ENCODE measurements at places on chromosomes 7 and 10.

- no peak for DNase-seq
These were observed 94.1 kb downstream of the AOAH start for GRCh38 chr7:36630112-36630650.

DNA sequence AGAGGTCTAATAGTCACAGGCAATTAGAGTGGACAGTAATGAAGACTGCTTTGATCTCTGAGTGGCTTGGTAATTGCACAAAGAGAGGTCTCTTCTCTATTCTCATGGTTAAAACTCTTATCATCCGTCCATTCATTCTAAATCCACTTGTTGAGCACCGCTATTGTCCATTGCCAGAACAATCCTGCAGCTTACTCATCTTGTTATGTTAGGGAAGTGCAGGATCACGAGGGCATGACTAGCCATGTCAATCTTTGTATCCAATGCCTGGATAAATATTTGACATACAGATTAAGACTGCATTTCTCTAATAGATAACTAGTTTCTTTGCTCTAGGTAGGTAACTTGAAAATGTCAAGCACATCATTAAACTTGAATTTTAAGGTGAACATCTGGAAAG lies 14.9 kb downstream of the SFTPD start:
- no peak for DNase-seq

- no peak for DNase-seq
These were observed 21.4 kb downstream of the CREB5 start for GRCh38 chr7:28433699-28434219.

GRCh38 chr7:14336256-14336655 lies 346.8 kb upstream of the ETV1 start:
- DNase-seq, result no peak

- no peak for DNase-seq
These were observed 99.2 kb downstream of the ARID5B start for GRCh38 chr10:62000726-62001125.

DNA sequence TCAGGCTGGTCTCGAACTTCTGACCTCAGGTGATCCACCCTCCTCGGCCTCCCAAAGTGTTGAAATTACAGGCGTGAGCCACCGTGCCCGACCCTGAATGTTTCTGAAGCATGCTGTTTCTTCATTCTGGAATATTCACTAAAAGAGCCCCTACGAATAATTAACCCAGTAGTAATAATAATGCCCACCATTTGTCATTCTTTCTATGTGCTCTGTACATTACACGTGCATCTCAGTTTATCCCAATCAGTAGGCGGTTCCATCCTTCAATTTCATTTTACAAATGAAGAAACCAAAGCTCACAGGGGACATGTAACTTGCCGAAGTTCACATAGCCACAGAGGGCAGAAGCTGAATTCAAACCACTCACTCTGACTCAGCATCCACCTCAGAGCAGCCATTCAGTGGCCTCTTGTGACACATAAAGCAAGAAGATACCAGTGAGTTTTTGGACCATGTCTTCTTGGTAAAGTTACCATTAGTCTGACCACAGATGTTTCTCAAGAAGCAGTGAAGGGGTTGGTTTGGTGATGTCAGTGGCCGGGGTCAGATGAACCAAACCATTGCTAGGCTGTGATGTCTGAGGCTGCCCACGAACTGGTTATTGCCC lies 71.9 kb upstream of the DUSP5 start:
- DNase-seq, result no peak

GRCh38 chr10:103449208-103450144 lies 2.7 kb downstream of the CALHM2 start:
- DNase-seq, result no peak

DNA sequence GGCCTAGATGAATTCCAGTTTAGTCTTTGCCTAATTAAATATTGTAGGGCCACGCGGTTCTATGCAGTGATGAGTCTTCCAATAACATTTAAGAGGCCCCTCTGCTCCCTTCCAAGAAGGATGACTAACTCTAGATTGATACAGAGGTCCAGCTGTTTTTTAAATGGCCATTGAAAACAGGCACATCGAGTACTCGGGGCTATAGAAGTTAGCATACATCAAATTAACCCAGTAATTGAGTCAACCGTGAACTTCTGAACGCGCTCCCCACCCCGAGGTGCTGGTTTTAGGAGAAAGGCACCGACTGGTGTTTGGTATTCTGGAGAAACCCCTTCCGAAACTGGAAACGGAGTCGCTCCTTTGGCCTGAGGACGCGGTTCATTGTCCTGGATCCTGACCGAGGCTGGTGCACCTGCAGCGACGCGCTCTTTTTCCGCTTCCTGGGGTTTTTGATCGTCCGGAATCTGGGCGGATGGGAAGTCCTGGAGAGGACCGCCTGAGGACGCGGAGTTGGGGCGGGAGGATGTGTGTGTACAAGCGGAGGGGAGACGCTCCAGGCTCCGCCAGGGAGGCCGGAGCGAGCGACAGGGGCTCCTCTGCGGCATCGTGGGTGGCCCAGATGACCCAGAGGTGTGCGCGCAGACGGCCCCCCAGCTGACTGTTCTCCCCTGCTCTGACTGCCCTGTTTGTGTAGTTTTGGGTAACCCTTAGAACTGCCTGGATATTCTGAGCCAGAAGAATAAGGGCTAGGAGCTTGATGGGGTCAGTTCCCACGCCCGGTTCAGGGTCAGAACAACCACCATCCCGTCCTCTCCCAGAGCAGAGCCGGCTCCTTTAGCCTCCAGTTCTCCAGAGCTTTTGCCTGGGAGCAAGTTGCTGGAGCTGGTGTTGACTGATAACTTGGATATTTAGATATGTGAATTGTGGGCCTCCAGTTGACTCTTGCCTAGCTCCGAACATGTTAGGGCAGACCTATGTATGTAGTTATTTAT lies 711 bp downstream of the FAM221A start:
- peak; percentile 24 for DNase-seq

- DNase-seq, result no peak
These were observed 99.1 kb upstream of the JCAD start for GRCh38 chr10:30158325-30158960.

DNA sequence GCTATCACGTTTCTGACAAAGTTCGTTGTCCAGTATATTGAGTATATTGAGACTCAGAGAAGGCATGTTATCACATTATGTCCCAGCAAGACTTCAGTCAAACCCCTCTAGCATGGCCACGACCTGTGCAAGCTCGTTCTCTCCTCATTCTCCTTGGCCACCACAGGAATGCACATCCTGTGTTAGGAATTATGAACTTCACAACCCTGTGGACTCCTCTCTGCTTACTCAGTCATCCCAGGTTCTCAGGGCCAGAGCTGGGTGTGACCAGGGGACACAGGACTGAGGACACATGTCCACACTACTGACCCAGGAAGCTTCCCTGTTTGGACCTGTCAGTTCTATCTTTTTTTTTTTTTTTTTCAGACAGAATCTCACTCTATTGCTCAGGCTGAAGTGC lies 4.4 kb downstream of the SH2D4B start:
- DNase-seq, result no peak

- DNase-seq, result no peak
These were observed at the start of gene CACNB2 for GRCh38 chr10:18140149-18140956. CACNB2 (plus strand) TSS chr10:18140424.

DNA sequence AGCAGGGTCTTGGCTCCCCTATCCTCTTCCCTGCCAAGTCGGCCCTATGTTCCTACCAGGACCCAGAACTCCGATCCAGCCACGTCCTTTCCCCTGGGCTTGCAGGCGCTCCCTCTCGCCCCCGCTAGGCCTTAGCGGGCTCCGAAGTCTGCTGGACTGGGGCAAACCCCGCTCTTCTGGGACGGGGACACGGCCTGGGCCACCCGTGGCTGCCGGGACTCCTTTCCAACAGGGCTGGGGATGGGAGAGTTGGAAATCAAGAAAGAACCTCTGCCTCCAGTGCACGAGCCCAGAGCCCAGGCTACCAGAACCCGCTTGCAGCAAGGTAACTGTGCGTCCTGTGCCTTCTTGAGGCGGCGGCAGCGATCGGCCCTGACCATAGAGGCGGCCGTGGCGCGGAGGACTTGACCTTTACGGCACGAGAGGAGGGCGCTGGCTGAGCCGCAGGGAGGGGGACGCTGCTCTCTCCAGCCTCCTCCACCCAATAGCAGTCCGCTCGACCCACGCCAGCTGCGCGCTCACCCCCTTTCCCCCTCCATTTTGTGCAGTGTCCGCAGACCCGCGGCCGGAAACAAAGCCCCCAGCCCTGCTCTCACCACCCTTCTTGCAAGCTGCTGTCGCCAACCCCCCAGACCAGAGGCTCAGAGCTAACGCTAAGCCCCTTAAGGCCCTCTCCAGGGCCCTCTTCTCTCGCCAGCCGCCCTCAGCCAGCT lies 7.0 kb upstream of the HOXA11 start:
- no peak for DNase-seq

- DNase-seq, result no peak
These were observed 114.2 kb upstream of the ADAM12 start for GRCh38 chr10:126502441-126502840.

GRCh38 chr7:154794147-154794780 lies 208.7 kb downstream of the PAXIP1 start:
- DNase-seq, result no peak

GRCh38 chr7:30091491-30091912 lies 43.3 kb upstream of the MTURN start:
- DNase-seq, result no peak

- no peak for DNase-seq
These were observed 12.2 kb downstream of the KCNMA1 start for GRCh38 chr10:77625379-77625778.

GRCh38 chr10:15455456-15455855 lies 84.4 kb upstream of the FAM171A1 start:
- DNase-seq, result no peak

- DNase-seq, result no peak
These were observed 70.0 kb upstream of the PRSS58 start for GRCh38 chr7:142327628-142328405.

DNA sequence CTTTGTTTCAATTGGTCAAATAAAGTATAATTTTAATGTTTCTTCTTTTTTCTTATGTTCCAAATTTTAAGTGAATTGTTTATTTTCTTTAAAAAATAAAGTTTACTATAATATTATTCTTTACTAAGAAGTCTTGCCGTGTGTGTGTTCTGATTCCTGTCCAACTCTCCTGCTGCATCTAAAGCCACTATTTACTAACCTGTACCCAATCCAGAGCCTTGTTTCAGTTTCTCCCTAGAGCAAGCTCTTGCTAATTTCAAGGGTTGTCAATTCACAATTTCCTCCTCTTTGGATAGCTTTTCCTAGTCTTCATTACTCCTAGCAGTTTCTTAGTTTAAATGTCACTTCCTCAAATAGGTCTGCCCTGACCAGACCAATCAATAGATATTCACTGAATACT lies 314.9 kb upstream of the SEMA3A start:
- no peak for DNase-seq

All from activated T-cell treated with anti-CD3 and anti-CD28 coated beads for 1 hour (primary cell).